ENCODE measurements at places on chromosomes 13 and 19. TPM values are rescaled to one million over a fixed set of nuclear protein-coding genes. Genes with fewer than 3 reads are reported as not detected.

GRCh38 chr13:77516342-77516789, 19.1 kb upstream of the SCEL start:
- DNase-seq, result no peak

GRCh38 chr13:75419656-75420055, 62.3 kb downstream of the TBC1D4 start:
- no peak for DNase-seq

DNA sequence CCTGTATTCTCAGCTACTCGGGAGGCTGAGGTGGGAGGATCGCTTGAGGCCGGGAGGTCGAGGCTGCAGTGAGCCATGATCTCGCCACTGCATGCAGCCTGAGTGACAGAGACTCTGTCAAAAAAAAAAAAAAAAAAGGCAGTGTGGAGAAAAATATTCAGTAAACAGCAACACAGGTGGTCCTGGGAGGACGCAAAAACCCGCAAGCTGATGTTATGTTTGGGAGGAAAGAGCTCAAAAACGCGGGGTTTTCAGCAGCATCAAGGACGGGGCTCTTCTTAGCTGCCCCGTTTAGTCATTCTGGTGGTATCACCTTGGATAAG, 599 bp upstream of the ZNF784 start:
- no peak for DNase-seq

Gene KLK2
- total RNA-seq, result not detected

Gene LIM2
- total RNA-seq, result not detected

Gene FAM174C
- 30.7 TPM for total RNA-seq

DNA sequence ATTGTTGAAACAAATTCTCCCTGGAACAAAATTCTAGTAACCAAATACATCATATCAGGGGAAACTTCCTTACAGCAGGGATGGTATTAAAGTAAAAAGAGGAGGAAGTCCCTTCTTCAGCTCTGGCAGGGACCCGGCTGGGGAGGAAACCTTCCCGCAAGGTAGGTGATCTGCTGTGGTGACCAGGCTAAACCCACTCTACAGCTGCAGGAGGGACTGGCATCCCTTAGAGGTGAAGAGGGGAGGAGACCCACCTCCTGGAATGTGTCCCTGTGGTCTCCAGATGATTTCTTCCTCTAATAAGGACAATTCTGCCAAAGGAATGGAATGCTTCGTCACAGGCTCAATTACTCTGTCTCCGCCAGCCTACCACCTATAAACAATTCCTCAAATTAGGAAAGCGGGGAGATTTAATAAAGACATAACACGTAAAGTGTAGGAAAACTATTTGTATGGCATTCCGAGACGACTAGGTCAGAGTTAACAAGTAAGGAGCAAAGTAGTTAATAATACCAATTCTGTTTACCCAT, 637 bp upstream of the PDS5B start:
- DNase-seq, result no peak

DNA sequence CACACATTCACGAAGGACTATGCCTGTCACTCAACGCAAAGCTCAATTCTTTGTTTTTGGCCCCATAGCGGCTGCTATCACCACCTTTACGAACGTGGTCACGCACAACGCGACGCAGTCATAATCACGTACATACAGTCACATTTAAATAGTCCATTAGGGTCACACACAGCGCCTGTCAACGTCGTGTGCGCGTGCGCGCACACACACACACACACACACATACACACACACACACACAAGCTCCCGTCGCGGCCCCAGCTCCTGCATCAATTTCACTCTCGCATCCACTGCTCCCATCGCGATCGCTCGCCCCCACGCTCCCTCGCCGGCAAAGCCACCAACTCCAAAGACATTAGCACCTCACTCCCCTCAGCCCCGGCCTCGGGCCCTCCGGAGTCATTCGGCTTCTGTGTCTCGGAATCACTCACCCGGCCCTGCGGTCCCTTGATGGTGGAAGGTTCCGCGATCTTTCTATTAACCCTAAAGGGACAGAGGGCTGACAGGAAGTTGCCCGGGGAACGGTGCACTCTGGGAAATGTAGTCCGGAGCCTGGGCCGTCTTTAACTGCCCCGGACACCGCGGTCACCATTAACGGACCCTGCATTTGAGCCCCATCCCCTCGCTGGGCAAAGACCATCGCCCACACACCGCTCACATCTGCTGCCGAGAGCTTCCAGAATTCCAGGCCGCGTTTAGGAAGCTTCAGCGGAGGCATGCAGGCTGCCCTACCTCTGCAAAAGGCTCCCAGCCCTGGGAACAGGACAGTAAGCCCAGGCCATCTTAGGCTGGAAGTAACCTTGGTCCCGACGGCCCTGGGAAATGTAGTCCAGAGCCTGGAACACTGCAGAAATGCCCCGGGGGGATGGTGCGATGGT, at the start of gene ZNF790:
Gene ZNF790 (minus strand): TSS at position 482 of the 878 bp plus-strand sequence. CDS start 12,768 bp downstream, outside the sequence.
- peak; percentile 95 for DNase-seq

- DNase-seq, result peak; percentile 31
Observed at GRCh38 chr19:51520728-51521127, 10.7 kb downstream of the SIGLEC6 start.

DNA sequence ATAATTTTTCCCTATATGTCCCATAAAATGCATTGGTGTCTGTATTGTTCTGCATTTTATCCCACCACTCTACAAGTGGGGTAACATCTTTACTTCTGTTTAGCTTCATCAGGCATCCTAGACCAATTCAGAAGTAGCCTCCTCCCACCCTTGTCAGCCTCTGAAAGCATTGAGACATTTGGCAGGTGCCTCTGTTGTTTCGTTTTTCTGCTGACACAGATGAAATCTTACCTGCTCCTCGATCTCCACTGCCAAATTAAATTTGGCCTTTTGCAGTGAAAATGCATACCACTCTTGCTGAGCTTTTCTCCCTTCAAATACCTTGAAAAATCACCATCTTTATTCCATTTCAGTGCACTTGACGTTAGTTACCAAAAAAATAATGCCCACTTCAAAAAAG, 83.5 kb upstream of the STARD13 start:
- no peak for DNase-seq

- DNase-seq, result no peak
Observed at GRCh38 chr13:48411147-48411794, 1.6 kb downstream of the LPAR6 start.

Gene MEIOSIN
- total RNA-seq, result not detected

GRCh38 chr13:32968793-32969192, 47.4 kb upstream of the KL start:
- no peak for DNase-seq

- no peak for DNase-seq
Observed at GRCh38 chr13:93216122-93216521, 10.5 kb upstream of the GPC6 start.

- peak; percentile 88 for DNase-seq
Observed at GRCh38 chr19:18932216-18932841, 8.7 kb downstream of the HOMER3 start.

DNA sequence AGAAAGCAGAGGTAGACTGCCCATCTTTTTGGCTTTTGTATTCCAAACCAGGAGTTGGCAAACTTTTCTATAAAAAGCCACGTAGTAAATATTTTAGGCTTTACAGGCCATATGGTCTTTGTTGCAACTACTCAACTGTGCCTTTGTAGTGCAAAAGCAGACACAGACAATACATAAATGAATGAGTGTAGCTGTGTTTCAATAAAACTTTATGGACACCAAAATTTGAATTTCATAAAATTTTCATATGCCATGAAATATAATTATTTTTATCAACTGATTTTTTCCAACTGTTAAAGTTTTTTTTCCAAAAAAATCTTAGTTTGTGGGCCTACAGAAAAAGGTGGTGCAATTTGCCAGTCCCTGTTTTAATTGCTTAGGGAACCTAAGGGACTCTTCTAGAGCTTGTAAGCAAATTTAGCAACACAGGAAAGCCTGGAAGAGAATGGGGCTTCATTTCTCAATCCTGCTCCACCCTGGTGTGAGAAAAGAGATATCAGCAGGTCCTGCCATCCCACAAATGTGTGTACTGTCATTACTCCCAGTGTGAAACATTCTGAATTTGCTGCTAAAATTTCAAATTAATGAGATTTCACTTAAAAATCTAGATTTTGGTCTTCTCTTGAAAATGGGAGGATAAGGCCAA, 194.2 kb downstream of the RGCC start:
- DNase-seq, result no peak

DNA sequence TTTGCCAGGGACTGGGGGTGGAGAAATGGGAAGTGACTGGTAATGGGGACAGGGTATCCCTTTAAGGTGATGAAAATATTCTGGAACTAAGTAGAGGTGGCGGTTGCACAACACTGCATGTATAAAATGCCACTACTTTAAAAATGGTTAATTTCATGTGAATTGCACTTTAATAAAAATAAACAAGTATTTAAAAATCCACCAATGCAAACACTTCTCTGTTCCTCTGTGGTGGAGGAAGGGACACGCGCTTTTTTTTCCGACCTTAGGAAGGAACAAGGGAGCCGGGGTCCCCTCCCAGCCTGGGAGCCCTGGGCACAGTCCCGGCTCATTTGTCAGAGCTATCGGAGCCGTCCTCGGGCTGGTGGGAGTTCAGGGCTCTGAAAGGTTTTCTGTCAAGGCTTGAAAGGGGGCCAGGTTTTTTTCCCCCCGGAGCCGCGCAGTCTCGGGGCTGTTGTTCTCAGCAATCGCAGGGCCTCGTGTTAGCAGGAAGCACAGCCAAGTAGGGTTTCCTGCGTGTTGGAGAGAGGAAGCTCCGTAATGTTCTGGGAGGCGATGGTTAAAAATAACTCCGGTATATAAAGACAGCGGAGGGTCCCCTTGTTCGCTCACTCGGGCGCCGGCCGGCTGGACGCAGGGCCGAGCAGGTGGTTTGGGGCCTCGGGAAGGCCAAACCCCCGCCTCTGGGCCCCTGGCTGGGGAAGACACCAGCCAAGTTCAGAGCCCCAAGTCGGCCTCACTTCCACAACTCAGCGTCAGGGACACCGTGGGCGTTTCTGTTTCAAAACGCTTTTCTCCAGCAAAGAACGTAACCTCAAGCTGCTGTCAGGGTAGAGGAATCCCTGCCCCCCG, 41.2 kb upstream of the KLF2 start:
- peak; percentile 92 for DNase-seq

Gene RASAL3
- total RNA-seq, result 66.8 TPM

DNA sequence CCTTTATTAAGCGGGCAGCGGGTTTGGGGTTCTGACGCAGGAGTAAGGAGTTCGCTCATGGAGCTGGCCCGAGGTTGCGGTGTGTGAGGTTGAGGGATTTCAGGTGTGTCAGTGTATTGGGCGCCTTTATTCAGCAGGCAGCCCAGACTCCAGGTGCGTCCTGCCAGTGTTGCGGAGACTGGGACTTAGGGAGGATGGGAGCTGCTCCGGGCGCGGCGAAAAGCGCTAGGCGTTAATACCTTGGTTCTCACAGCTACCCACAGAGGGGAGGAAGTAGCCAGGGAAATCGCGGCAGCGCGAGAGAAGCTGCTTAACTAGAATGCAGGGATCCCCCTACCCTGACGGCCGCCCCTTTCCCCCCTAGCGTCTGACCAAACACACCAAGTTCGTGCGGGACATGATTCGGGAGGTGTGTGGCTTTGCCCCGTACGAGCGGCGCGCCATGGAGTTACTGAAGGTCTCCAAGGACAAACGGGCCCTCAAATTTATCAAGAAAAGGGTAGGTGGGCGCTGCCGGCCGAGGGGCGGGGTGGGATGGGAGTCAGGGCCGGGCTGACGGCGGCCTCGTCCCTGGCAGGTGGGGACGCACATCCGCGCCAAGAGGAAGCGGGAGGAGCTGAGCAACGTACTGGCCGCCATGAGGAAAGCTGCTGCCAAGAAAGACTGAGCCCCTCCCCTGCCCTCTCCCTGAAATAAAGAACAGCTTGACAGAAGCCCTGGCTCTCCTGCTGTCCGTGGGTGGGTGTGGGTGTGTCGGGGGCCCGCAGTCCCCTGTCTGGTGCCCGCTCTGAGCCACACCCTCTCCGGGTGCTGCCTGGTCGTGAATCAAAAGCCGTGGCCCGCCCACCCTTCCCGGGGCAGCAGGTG, 1.1 kb downstream of the RPL36 start:
- DNase-seq, result peak; percentile 26

Gene CKM
- total RNA-seq, result 0.27 TPM

Gene CGB7
- not detected for total RNA-seq

Gene ZNF729
- total RNA-seq, result not detected

DNA sequence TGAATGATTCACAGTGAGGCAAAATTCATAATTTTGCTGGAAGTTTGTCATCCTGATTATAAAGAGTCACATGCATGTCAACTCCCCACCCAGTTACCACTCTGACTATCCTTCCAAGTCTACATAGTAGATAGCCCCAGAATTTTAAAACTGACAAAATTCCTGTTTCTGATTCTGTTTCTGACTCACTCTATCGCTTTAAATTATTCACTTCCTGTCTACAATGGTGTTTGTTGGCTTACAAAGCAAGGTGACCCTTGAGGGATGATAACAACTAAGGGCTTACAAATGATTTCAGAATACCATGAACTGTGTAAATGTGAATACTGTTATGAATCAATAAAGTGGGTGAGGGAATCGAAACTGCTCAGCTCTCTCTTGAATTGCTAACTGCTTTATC, 98.7 kb upstream of the KL start:
- no peak for DNase-seq

DNA sequence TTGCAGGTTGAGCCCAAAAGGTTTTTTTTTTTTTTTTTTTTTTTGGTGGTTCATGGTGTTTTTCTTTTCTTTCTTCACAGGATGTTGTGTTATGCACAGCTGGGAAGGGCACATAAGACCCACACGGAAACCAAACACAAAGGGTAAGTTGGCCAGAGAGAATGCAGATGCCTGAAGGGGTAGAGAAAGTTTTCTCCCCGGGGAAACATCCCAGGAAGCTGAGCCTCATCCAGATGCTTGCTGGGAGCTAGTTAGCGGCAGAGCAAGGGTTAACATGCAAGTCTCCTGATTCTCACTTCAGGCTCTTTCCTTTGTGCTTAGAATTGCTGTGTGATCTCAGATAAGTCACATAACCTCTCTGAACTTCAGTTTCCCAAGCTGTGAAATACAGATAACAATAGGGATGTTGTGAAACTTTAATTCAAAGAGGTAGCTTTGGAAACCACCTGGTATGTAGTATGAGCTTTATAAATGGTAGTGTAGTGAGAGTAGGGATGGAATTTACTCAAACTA, 3.1 kb downstream of the ADGRE1 start:
- no peak for DNase-seq

- DNase-seq, result no peak
Observed at GRCh38 chr13:32316028-32316339, 676 bp downstream of the BRCA2 start.

Gene ZNF471
- 2.2 TPM for total RNA-seq

Gene PTBP1
- total RNA-seq, result 348 TPM

- DNase-seq, result no peak
Observed at GRCh38 chr13:41774605-41775218, 186.2 kb downstream of the VWA8 start.

Gene GRIK5
- 22.1 TPM for total RNA-seq

DNA sequence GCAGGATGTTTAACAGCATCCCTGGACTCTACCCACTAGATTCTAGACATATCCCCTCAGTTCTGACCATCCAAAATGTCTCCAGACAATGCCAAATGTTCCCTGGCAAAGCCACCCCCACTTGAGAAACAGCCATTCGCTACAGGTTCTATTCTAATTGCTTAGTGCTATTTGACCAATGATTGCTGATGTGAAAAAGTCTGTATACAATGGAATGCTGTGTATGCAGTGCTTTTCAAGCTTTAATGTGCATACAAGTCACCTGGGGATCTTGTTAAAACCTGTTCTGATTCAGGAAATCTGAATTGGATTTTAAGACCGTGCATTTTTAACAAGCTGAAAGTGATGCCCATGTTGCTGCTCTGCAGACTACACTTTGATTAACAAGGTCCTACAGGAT, 331.8 kb upstream of the KLF12 start:
- DNase-seq, result no peak

All from hematopoietic multipotent progenitor cell (in vitro differentiated cells).